A549 (cell line): ENCODE measurements at places on chromosomes 3 and 15. TPM values are rescaled to one million over a fixed set of nuclear protein-coding genes. Genes with fewer than 3 reads are reported as not detected.

AP3B2 gene
- 0.32 to 0.63 TPM (median 0.46 TPM) in 3 replicates for polyA plus RNA-seq

CFAP100 gene
- not detected in 3 replicates for polyA plus RNA-seq

DNA sequence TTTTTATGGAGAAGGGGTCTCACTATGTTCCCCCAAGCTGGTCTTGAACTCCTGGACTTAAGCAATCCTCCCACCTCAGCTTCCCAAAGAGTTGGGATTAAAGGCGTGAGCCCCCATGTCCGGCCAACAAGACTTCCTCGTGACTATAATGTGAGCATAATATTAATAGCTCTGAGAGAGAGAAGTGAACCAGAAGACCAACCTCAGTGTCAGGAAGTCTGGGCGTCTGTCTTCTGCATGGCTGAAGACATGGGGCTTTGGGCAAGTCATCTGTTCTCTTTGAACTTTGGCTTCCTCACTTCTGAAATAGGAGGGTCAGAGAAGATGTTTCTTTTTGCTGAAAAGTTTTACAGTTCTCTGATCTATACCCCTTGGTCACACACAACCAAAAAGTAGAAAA is 92.1 kb downstream of the SLC49A4 start:
- DNase-seq: no peak

GRCh38 chr3:11095932-11096265 is 58.4 kb upstream of the HRH1 start:
- DNase-seq: no peak

- DNase-seq: no peak
These were observed 152.0 kb upstream of the PEX5L start for GRCh38 chr3:180188512-180189309.

GRCh38 chr3:194871143-194871863 is 185.6 kb downstream of the FAM43A start:
- DNase-seq: peak; percentile 73
